ENCODE measurements at places on chromosomes 2 and 18.

DNA sequence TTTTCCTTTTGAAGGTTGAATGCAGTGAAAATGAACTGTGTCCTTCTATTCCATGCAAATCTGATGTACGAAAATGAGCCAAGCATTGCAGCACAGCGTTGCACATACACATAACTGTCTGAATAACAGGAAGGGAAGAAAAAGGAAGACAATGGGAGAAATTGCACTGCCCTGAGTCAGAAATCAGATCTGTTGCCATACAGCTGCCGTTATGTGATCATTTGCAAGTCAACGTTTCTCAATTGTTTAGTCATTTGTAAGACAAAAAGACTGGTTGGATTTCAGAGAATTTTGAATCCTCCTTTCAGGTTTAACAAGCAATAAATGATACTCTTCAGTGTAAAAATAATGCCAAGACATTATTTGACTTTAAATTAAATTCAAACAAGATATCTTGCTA lies 284.1 kb downstream of the DSEL start:
- DNase-seq = no peak

DNA sequence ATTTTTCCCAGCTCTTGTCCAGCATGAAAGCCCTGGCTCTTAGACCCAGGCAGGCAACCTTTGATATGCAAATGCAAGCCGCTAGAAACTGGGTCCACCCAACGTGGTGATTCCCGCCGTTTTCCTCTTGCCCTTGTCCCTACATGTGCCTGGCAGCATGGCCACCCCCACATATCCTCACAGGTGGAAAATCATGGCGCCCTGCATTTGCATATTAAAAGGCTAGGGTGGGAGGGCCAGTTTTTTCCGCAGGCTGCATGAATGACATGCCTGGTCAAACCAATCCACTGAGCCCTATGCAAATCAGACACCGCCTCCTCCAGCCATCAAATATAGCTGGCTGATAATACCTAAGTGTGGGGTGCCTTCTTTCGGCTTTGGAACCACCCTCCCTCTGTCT lies 1091.8 kb upstream of the NXPH2 start:
- no peak for DNase-seq

DNA sequence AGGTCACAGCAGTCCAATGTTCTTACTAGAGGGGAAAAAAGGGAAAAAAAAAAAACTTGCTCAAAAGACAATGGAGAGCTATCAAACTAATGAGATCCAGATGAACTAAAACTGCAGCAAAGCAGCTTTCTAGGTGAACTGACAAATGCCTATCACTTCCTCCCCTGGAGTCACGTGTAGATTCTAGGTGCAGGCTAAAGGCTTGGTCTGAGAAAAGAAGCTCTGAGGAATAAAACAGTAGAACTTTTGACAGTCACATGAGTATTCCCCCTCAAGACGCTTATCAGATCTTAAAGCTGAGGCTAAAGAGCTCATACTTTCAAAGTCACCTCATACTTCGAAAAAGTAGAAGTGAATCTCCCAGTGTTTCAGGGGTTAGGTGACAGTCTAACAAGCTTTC lies 42.3 kb downstream of the SMAD2 start:
- no peak for DNase-seq

DNA sequence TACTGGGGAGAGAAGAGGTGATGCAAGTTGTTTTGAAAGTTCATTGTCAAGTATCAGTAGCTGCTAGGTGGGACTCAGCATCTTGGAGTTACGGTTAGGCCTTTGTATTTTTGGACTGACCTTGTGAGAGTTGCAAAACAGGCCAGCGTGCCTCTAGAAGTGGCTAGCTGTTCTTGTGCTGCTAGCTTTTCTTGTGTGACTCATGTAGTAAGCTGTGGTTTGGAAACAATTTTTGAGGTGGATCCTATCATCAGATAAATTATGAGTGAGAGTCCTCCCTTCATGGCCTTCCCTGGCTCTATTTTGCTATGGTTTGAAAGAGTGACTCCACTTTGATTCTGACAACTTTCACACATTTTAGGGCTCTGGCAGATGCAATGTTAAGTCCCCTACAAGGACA lies 409.2 kb upstream of the HS6ST1 start:
- DNase-seq = no peak

- no peak for DNase-seq
These were observed 92.2 kb downstream of the CAPN13 start for GRCh38 chr2:30714811-30715709.

- no peak for DNase-seq
These were observed 7.1 kb upstream of the ZFP36L2 start for GRCh38 chr2:43233218-43234212.

GRCh38 chr2:101900375-101900774 lies 91.4 kb upstream of the IL1R2 start:
- peak; percentile 17 for DNase-seq

GRCh38 chr2:64992990-64993389 lies 3.8 kb downstream of the SLC1A4 start:
- DNase-seq = no peak

GRCh38 chr2:3143602-3144001 lies 234.0 kb downstream of the EIPR1 start:
- no peak for DNase-seq

DNA sequence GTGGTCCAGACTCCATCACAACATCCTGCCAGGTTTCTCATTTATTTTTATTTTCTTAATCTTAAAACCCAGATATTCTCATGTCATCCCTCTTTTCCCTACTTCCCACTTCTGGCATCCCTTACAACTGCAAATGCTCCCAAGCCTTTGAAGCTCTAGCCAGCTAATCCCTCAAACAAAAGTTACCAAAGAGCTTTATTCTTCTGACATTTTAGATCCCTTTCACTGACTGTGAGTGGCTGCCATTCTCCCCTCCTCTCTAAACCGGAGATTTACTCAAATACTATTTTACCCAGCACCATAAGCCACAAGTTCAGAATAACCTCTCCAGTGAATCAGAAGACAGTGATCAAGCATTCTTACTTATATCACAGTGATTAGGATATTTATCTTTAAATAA lies 569.0 kb upstream of the SYT4 start:
- no peak for DNase-seq

DNA sequence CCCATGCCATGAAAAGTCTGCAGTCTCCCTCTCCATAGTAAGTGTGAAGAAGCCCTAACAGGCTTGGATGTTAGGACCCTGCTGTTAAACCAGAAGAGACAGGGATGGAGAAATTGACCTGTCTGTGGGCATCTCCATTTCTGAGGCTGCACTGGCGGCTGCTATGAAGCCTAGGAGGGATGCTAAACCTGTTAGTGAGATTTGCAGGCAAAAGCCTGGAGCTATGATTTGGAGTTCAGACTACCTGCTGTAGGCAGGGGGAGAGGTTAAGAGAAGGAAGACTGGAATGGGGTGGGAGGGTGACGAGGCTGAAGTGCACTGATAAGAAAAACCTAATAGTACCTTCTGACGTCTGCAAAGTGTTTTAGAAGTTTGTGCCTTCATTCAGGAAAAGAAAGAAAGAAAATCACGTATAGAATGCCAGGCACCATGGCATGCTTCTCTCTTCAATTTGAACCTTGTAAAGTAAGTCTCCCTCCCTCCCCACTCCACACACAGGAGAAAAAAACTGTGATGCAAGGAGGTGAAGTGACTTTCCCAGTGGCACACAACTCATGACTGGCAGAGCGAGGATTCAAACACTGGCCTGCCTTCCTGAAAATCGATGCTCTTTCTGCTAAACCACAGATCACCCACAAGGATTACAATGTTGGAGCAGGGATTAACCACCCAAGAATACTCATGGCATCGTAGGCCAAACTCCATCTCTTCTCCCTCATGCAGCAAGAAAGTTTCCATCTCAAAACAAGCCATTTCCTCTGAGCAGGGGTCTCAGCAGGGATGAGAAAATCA lies 98.5 kb upstream of the PKDCC start:
- no peak for DNase-seq

GRCh38 chr2:206361407-206362045 lies 81.8 kb upstream of the ADAM23 start:
- no peak for DNase-seq

- DNase-seq = no peak
These were observed 783.6 kb downstream of the DCDC2C start for GRCh38 chr2:4486971-4487370.

- DNase-seq = no peak
These were observed 196.9 kb downstream of the MYCN start for GRCh38 chr2:16137080-16137755.

GRCh38 chr18:2855560-2856350 lies 8.9 kb downstream of the EMILIN2 start:
- no peak for DNase-seq

- no peak for DNase-seq
These were observed 200.9 kb upstream of the EPAS1 start for GRCh38 chr2:46096260-46096659.

- DNase-seq = no peak
These were observed 43.4 kb upstream of the HAAO start for GRCh38 chr2:42835577-42836371.

DNA sequence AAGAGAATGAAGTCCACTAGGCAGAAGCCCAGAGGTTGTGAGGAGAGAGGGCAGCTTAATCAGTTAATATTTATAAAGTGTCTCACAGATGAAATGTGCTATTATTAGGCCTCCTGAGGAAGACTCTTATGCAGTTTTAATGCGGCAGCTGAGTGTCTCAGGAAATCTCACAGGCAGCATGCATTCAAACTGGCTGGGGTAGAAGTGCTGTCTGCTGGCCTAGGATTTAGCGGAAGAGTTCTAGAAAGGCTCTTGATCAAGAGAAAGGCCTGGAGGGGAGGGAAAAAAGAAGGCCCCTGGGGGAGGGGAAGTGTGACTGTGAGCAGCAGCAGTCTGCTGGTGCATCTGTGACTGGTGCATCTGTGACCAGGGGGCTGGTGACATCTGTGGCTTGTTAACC lies 133.0 kb downstream of the FSHR start:
- no peak for DNase-seq

- DNase-seq = no peak
These were observed 259.9 kb upstream of the MYT1L start for GRCh38 chr2:2590841-2591541.

- DNase-seq = no peak
These were observed 331.6 kb downstream of the CLIP4 start for GRCh38 chr2:29446847-29447246.

DNA sequence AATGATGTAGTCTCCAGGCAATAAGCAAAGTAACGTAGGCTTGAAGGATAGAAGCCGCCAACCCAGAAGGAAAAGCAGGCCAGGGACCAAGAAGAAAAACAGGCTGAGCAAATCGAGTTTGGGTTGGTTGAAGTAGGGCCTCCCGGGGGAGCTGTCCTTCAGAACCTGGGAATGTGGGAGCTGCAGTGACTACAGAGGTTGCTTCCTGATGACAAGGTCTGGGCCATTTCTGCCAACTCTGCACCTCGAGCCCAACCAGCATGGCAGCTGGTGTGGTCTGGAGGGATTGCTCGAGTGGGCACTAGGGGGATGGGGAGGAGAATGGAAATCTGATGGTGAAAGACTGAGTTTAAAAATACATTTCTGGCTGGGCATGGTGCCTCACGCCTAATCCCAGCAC lies 14.1 kb downstream of the ACMSD start:
- no peak for DNase-seq

- no peak for DNase-seq
These were observed 106.3 kb upstream of the GPC1 start for GRCh38 chr2:240329116-240329665.

- no peak for DNase-seq
These were observed 6.0 kb upstream of the SLC39A10 start for GRCh38 chr2:195651046-195651445.

GRCh38 chr2:127003070-127003800 lies 103.7 kb downstream of the BIN1 start:
- DNase-seq = no peak

- DNase-seq = no peak
These were observed 267.2 kb downstream of the EPHA4 start for GRCh38 chr2:221304916-221305315.

- DNase-seq = no peak
These were observed 21.6 kb downstream of the SNORC start for GRCh38 chr2:232891621-232892071.

DNA sequence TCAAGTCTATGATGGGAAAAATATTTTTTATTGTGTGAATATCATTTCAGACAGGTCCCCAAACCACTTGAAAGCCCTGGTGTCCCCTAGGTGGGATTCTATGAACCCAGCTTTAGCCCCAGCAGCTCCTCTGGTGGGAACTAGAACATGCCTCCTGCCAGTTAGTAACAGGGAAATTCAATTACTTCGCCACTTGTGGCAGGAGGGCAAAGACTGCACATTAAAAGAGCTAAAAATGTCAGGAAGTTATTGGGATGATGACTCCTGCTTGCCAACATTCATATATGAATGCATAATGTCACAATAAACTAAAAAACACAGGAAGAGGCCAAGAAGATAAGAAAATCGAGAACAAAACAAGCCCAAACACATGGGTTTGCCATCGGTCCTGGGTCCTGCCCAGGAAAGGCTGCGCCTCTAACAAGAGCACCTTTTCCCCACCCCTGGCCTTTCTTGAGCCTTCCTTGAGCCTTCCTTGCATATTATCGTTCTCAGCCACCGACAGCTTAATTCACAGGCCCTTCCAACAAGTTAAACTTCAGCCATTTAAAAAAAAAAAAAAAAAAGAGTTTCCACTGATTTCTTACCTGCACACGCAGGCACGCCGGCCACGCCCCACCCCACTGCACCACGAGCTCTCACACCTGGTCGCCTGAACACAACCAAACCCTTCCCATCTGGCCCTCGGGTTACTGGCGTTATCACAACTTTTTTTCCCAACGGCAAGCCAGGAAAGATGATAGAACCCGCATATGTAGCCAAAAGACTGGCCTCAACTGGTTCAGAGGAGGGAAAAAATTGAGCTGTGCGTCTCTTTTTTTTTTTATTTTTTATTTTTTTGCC lies 23.4 kb downstream of the BCL11A start:
- DNase-seq = no peak

- no peak for DNase-seq
These were observed 58.6 kb downstream of the ZEB2 start for GRCh38 chr2:144461308-144461766.

DNA sequence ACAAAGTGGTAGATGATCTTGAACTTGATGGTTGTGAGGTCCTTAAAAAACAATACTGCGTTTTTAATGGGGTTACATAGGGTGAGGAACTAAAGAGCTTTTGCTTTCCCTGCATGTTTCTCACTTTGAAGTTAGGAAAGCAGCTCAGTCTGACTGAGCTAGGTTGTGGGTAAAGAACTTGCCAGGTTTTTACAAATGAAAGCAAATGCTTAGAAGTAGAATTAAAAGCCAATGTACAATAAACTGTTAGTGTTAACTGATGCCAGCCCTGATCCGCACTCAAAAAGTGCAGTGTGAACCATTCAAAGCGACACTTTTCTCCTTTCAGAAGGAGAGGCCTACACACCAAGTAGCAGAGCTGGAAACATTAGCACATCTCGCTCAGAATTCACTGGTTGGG lies 270.3 kb downstream of the AGPS start:
- no peak for DNase-seq

GRCh38 chr2:166518634-166519390 lies 24.8 kb upstream of the SCN7A start:
- DNase-seq = no peak

All from CD4-positive, alpha-beta memory T cell (primary cell).